ENCODE measurements at places on chromosomes 3 and 15.

DNA sequence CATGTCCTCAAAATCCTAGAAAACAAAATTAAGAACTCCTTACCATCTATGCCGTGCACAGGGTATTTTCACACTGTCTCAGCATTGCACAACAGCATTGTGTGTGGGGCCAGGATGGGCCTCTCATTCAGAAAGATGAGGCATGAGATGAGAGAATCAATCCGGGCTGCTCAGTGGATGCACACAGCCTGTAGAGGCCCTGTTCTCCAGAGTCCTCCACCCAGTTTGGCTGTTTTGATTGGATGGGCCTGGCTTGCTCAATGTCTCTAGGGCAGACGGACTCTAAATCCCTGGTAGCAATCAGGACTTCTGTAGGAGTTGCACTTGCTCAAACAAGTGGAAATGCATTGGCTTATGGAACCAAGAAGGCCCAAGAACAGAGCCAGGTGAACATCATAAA, 20.2 kb upstream of the CPNE9 start:
- no peak for DNase-seq

GRCh38 chr15:101266034-101266433, 11.3 kb downstream of the SELENOS start:
- no peak for DNase-seq

- DNase-seq: no peak
Observed at GRCh38 chr15:81111510-81112470, 22.3 kb upstream of the CFAP161 start.

DNA sequence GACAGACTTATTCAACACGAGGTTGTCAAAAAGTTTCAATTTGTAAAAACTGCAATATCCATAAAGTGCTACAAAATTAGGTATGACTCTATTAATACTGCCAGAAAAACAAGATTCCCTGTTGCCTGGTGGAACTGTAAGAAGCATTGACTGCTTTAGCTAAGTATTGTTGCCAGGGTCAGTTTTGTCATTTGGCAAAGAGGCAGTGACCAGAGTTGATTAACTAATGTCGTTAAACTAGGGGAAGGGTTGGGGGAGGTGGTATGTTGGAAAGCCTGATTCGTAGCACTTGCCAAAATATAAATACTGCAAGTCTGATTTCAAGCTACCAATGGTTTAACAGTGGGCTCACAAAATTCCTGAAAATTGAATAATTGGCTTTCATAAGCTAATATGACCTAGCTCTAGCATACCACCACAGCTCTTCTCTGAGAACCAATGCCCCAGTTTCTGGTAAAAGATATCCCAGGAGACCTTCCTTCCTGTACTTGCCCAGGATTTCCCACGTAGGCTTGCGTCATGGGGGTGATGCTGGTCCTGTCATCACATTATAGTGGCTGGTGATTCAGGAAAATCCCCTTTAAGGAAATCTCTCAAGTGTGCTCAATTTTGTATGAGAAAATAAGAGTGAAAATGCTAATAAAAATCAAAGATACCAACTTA, 266.4 kb upstream of the TBC1D5 start:
- DNase-seq: no peak
